AG09319 (cell line): ENCODE measurements at places on chromosomes 2 and 18.

DNA sequence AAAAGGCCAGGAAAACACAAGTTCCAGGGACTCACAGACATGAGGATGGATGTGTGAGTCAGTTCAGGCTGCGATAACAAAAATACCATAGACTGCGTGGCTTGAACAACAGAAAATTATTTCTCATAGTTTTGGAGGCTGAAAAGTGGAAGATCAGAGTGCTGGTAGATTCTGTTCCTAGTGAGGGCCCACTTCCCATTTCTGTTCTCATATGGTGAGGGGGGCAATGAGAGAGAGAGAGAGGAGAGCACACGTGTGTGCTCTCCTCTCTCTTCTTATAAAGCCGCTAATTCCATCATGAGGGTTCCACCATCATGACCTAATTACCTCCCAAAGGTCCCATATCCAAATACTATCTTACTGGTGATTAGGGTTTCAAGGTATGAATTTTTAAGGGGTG is 23.0 kb downstream of the KLHL14 start:
- no peak for DNase-seq

- no peak for DNase-seq
Observed at GRCh38 chr2:79971807-79972206, 332.7 kb downstream of the LRRTM1 start.

GRCh38 chr2:100964681-100965169 is 37.4 kb upstream of the RPL31 start:
- DNase-seq: no peak

GRCh38 chr18:58860747-58861231 is 3.9 kb upstream of the ZNF532 start:
- no peak for DNase-seq

DNA sequence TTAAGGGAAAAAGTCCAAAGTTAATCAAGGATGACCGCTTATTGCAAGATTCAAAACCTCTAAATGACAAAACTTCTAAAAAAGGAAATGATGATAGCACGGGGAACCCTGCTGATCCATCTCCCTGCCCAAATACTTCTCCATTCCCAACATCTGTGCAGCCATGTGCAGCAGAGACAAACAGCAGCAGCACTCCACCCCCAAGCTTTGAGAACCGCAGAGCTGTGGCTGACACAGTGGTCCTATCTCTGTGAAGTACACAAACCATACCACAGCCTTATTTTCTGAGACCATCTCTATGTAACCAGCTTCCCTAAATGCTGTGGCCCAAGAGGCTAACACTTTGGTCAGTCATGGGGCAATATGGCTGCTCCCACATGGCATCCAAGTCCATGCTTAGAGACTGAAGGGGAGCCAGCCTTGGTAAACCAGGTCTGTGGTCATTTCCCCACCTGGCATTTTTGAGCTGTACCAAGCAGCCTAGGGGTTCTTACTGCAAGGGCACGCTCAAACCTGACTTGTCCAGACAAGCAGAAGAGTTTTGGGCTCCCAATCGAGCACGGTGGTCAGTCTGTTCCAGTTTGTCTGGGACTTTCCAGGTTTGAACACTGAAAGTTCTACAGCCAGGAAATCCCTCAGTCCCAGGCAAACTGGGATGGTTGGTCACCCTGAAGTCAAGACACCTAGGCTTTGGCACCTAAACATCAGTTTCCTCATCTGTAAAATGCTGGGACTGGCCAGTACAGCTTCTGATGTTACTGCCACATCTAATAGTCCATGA is 17.1 kb upstream of the NFE2L2 start:
- DNase-seq: no peak

GRCh38 chr2:148255929-148256328 is 235.0 kb downstream of the MBD5 start:
- DNase-seq: no peak

GRCh38 chr2:64352292-64352691 is 101.7 kb upstream of the LGALSL start:
- no peak for DNase-seq
